Fibroblast of the conjunctiva (primary cell): ENCODE measurements at places on chromosomes 2 and 18.

- DNase-seq, result no peak
Measured at GRCh38 chr2:234308813-234309195, 188.1 kb downstream of the ARL4C start.

DNA sequence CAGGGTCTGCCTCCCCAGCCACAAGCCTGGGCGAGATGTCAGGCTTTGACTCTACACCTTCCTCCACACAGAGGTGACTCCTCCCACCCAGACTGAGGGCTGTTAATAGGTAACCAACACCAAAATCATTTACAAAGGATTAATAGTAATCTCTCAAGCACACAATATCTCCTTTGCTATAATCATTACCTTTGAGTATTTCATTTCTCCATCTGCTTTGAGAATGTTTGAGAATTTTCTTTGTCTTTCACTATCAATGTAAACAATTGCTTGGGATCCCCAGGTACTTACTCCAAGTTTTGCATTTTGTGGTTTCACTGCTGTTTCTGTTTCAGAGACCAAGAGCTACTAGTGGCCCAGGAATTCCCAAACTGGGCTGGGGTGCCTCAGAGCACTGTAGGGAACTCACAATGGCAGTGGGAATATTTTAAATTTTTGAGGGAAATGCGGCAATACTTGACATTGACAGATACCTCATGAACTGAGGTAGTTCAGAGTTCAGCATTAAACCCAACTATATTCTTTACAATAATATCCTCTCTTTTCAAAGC, 166.4 kb upstream of the MGAT5 start:
- no peak for DNase-seq

DNA sequence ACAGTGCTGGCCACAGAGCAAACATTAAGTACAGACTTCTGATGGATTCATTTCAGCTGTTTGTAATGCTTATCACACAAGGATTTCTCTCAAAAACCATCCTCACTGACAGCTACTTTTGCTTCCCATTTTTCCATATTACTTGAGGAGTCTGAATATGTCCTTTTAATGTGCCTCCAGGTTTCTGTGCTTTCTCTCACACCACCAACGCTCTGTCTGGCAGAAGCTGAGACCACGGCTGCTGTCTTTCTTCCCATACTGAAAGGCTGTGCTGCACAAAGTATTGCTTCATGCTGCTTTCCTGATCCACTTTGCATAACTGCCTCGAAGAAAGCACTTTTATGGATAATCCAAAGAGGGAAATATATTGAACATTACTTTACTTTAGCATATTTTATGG, 312.1 kb upstream of the ZEB2 start:
- DNase-seq, result no peak

DNA sequence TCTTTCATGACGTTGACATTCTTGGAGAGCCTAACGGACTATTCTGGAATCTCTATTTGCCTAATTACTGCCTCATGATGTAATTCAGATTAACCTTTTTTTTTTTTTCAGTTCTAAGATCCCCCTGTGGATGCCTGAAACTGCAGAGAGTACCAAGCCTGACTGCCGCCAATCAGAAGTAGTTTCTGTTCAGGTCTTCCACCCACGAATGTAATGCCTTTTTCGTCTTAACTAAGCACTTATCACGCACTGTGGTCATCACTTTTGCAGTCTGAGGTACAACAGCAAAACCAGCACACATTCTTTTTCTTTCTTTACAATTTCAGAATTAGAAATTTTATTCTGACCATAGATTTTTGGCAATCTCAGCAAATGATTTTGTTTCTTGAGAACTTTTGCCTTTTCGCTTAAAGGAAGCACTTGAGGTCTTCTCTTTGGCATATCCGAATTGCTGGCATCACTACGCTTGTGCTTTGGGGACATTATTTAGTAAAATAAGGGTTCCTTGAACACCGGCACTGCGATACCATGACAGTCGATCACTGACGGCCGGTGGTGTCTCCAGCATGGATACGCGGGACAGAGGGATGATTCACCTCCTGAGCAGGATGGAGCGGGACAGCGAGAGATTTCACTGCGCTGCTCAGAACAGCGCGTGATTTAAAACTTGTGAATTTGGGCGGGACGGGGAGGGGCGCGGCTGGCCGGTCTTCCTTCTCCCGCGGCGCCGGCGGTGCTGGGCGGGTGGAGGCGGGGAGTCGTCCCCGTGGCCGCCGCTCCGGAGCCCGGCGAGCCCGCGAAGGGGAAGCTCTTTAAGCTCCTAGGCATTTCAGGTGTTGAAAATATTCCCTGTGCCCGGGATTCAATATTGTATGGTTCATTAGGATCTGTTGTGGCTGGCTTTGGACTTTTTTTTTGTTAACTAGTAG, 32.0 kb upstream of the GPR55 start:
- peak; percentile 6 for DNase-seq

- peak; percentile 30 for DNase-seq
Measured at GRCh38 chr18:67938660-67939059, 422.1 kb upstream of the DSEL start.

GRCh38 chr2:21607572-21607971, 483.8 kb downstream of the TDRD15 start:
- no peak for DNase-seq

DNA sequence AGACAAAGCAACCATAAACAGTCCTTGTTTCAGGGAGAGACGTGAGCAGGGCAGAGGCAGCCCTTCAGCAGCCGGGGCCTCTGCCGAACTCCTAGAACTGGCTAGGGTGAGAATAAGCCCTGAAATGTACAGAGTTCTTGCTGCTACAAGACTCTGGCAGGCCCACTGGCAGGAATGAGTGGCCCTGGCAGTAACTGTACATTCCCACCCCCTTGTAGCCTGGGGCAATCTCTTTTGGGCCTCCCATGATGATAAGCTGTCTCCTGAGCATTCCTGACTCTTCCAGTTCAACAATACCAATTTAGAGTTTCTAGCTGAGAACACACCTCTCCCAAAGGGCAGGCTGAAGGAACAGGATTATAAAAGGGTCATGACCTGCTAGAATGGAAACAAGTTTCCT, 54.3 kb downstream of the HAUS1 start:
- DNase-seq, result no peak

DNA sequence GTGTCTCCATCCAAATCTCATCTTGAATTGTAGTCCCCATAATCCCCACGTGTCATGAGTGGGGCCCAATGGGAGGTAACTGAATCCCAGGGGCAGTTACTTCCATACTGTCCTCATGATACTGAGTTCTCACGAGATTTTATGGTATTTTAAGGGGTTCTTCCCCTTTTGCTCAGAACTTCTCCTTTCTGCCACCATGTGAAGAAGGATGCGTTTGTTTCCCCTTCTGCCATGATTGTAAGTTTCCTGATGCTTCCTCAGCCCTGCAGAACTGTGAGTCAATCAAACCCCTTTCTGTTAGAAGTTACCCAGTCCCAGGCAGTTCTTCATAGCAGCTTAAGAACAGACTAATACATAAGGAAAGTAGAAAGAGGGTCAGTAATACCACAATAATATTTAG, 480.4 kb downstream of the KCNJ3 start:
- DNase-seq, result no peak

GRCh38 chr2:280650-281110, 7.2 kb downstream of the ALKAL2 start:
- no peak for DNase-seq

- DNase-seq, result no peak
Measured at GRCh38 chr2:15561574-15562344, 625 bp upstream of the NBAS start.

DNA sequence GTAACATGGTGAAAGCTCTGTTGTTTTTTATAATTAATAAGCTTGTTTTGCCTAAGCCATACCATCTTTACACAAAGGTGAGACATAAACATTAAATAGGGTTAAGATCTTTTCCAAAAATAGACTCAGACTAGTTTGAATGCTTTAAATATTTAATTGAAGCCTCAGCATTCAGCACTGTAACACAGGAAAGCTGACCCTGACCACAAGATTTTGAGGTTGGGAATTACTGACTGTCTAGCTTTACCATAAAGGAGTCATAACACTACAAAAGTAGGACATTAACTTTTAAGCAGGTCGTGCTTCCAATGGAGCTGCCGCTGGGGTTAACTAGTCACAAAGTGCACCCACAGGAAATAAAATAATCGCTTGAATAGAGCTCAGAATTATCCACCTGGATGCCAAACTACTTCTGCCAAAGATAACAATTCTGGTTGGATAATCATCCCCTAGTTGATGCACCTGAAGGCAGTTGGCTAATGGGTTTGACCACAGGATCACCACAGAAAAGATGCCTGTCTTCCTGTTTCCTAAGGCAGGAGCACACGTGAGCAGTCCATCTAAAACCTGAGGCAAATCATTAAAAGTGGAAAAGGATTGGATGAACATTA, 106.2 kb downstream of the COBLL1 start:
- no peak for DNase-seq

- no peak for DNase-seq
Measured at GRCh38 chr2:241092677-241093076, 9.4 kb downstream of the MTERF4 start.

- no peak for DNase-seq
Measured at GRCh38 chr2:23449831-23450331, 64.9 kb downstream of the KLHL29 start.

GRCh38 chr2:112121682-112122254, 16.4 kb upstream of the FBLN7 start:
- peak; percentile 54 for DNase-seq

DNA sequence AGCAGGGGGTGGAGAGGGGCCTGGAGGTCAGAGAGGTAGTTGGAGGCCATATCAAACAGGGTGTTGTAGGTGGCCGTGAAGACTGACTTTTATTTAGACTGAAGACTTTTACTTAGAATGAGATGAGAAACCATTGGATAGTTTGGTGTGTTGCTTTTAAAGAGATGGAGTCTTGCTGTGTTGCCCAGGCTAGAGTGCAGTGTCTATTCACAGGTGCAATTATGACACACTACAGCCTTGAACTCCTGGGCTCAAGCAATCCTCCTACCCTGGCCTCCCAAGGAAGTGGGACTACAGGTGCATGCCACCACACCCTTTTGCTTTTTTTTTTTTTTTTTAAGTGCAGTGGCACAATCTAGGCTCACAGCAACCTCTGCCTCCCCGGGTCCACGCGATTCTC, 2.5 kb upstream of the LRPPRC start:
- DNase-seq, result no peak

DNA sequence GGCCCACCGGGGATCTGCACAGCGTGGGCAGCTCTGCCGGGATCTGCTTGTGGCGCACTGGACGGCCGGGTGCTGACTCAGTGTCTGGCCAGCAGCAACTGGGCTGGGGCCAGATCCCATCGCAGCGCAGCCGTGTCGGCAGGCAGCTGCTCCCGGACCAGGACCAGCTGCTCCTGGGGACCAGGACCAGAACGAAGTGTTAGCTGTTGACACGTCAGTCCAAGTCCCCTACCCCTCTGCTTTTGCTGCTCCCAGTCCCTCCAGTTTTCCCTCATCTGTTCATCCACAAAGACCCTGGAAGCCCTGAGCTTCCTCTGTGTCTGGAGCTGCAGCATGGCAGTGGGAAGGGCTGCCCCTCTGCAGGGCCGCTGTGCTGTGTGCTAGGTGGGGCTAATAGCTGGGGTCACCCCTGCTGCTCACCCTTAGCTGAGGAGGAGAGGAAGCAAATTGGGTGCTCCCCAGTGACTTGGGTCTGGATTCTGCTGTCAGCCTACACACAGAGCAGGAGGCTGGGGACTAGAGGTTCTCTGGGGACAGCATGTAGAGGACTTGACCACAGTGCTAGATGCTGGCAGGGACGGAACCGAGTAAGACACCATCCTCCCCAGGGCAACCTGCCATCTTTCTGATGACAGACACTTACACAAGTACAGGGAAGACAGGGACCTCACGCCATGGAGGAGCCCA, 16.9 kb upstream of the KIF1A start:
- no peak for DNase-seq

- DNase-seq, result no peak
Measured at GRCh38 chr2:10004401-10004800, 38.9 kb upstream of the KLF11 start.

DNA sequence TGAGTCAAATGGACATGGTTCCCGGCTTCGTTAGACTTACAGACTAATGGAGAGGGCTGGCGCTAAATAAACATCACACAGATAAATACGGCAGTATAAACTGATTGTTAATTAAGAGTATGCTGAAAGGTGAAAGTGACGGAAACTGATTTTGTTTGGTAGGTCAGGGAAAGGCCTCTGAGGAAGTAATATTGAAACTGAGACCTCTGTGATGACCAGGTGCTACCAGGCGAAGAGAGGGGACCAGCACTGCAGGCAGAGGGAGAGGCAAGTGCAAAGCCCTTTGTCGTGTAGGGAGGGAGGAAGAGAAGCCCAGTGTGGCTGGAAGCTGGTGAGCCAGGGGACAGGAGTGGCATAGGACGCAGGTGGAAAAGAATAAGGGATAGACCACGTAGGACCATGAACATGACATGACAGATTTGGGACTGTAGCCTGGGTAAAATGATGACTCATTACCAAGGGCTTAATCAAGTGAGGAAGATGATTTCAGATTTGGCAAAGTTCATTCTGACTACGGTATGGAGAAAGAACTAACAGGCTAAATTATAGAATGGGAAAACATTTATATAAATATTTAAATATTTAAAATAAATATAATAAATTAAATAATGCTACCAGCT, 433.1 kb downstream of the NCKAP5 start:
- no peak for DNase-seq

DNA sequence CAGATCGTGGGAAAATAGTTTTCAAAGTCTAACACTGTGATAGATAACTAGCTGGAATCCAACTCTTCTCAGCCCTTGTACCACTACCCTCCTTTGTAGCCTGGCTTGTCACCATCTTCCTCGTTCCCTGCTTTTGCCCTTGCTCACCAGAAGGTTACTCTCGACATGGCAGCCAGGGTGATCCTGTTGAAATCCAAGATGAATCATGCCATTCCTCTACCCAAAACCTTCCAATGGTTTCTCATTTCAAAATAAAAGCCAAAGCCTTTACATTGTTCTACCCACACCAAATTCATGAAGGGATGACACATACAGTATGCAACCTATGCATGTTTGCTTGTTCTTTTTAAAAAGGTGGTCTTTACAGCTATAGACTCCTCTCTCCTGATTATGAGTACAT, 45.7 kb downstream of the STAT4 start:
- no peak for DNase-seq

- no peak for DNase-seq
Measured at GRCh38 chr2:65291216-65292105, 63.8 kb downstream of the ACTR2 start.

GRCh38 chr2:43491065-43491639, 104.7 kb downstream of the THADA start:
- DNase-seq, result no peak

- DNase-seq, result no peak
Measured at GRCh38 chr2:64819774-64820688, 166.3 kb upstream of the SERTAD2 start.

GRCh38 chr2:192655916-192656315, 461.2 kb upstream of the TMEFF2 start:
- no peak for DNase-seq

DNA sequence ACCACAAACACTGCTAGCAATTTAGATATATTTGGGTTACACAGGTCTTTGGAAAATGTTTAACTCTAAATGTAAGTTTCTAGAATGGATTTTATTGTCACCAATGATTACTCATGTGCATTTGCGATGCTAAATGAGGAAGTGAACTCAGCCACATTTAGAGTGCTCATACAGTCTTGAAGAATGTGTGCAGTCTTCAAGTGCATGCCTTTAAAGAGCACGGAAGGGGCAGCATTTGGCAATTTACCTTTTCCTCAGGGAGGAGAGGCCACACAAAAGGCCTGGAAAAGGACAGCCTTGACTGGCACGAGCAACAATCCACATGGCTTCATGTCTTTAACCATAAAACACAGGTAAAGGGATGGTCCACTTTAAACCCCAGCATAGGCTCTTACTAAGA, 78.5 kb upstream of the STK17B start:
- DNase-seq, result no peak
